HL-60 (cell line): ENCODE measurements at places on chromosomes 3 and 15.

GRCh38 chr15:66900586-66901310 is 164.7 kb upstream of the SMAD3 start:
- no peak for DNase-seq

GRCh38 chr3:186653984-186654383 is 11.8 kb upstream of the HRG start:
- no peak for DNase-seq

DNA sequence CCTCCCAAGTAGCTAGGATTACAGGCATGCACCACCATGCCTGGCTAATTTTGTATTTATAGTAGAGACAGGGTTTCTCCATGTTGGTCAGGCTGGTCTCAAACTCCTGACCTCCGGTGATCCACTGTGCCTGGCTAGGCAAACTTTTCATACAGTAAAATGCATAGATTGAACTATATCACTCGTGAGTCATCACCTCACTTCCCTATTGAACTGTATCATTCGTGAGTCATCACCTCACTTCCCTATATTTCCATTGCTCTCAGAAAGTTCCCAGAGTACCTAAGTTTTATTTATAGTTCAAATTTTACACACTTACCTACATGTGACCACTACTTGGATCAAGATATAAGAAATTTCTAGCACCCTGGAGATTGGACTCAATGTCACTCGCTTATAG is 73.6 kb upstream of the ACAD9 start:
- peak; percentile 69 for DNase-seq

GRCh38 chr3:9347081-9347480 is 15.8 kb upstream of the THUMPD3 start:
- DNase-seq, result no peak

DNA sequence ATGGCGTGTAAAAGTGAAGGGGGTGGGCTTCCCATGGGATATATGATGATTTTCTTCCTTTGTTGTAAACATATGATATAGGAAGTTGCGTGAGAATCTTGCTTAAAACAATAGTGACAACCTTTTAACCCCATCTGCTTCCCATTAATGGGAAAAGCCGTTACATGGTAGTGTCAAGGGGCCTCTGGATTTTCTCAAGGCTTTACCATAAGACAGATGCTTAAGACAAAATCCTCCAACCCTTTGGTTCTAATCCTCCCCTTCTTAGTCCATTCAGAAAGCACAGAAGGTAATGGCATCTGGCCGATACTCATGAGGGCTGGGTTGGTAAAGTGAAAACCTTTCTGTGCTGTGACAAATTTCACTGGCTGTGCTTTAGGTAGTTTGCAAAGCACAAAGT is 25.0 kb downstream of the DPH3 start:
- DNase-seq, result no peak

DNA sequence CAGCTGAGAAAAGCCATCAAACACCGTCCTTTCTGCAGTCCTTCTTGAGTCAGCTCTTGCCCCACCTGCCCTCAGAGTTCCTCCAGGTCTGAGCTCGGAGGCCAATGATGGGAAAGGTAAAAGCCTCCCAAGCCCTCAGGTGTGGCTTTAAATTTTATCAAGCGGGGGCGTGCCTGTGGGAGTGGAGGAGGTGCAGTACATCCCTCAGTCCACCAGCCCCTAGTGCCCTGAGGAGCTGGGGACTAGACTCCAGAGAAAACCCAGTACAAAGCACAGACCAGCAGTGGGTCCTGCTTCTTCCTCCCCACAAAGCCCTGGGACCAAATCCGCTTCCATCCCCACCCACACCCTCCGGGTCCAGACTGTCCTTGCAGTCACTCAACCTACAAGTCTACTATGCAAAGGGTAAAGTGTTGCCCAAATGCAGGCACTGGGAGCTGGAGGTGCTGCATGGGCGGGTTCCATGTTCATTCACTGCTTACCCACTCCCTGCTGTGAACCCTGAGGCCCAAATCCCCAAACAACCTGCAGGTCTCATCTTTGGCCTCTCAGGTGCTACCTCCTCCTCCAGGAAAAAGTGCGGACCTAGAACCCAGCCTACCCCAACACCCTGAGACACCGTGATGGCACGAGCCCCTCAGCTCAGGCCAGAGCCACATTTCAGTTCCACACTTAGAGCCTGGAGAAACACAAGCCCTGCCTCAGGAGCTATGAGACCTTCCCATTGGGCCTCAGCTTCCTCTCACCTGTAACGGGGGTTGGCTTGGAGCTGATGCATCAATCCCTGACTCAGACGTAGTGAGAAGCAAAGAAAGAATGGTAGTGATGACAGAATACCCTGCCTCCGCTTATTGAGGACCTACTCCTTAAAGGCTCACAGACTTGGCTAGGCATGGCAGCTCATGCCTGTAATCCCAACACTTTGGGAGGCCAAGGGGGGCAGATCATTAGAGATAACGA is 2.4 kb downstream of the PFKFB4 start:
- no peak for DNase-seq

DNA sequence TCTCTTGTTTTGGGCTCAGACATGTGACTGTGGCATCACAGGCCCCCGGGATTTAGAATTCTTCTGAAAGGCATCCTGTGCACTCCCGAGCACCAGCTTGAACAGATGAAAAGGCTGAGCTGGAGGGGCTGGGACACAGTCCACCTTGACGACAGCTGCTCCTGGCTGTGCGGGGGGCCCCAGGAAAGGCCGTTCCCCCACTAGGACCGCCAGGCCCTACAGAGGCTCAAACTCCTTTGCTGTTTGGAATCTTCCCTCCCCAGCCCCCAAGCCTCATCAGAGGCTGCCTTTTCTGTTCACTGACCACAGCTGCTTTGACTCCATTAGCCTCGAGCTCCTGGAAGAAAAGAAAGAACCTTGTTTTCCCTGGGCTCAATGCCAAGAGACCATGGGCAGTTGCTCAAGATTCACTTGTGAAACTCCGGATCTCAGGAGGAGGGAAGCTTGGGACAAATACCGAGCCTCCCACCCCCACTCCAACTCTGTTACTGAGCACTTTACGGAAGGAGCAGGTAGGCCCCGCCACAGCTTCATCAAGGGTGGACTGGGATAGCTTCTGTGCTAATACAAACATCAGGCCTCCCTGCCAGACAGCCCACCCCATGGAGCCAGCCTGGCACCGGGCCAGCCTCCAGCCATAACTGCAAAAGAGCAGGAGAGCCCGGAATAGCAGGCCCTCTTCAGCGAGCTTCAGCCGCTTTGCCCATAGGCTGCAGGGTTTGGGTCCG is 15.7 kb downstream of the CIDEC start:
- DNase-seq, result peak; percentile 76

GRCh38 chr15:35179739-35180138 is 94.6 kb upstream of the NANOGP8 start:
- DNase-seq, result no peak

DNA sequence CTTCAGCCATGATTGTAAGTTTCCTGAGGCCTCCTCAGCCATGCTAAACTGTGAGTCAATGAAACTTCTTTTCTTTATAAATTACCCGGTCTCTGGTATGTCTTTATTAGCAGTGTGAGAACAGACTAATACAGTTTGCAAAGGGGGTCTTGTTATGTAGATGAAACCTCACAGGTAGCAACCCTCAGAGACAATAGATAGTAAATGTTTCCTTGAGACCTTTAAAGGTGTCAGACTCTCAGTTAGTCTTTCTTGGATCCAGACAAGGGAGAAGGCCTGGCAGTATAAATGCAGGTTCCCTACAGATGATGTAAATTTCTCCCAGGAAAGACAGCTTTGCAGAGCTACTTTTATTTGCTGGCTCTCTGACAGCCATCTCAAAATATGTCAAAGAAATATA is 510.8 kb downstream of the AGBL1 start:
- DNase-seq, result no peak

DNA sequence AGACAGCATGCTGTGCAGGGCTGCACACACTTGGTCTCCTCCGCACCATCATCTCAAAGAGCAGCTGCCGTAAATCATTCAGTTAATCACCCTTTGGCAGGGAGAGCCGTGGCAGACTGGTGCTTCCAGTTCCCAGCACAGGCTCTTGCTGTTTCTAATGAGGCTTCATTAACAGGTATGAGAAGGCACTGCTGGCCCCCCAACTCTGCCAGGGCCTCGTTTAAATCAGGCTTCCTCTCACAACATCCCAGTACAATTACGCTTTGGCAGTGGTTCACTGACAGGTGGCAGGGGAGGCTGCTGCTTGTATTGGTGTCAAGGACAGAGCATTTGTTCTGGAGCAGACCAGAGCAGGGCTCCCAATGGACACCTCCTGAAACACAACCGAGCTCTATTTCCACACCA is 77.1 kb downstream of the BFSP2 start:
- DNase-seq, result no peak

DNA sequence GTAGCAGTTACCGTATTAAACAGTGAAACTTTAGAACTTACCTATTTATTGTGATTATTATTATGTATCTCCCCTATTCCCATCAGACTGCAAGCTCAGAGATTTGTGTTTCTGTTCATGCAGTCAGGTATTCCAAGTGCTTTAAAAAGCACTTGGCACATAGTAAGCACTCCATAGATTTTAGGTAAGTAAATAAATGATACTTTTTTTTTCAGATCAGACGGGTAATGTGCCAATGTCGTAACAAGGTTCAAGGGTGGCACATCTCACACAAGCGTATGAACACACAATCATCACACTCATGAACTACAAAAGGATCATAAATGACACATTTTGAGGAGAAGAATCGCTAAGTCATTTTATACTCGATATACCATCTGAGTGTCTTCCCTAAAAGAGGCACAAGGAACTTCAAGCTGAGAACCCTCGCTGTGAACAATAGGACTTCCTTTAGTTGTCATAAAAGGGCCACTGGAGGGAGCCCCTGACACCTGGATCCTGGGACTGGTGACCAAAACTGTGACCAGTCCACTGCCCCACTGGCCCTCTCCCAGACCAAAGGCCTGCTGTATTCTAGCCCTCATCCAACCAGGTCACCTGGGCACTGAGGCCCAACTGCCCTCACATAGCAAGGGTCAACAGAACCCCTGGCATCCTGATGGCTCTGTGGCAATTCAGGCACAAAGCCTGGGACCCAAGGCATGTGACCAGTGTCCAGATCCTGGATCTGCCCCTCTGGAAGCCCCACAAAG is 32.1 kb downstream of the KIF9 start:
- DNase-seq, result no peak
